ENCODE measurements at places on chromosomes 16 and 17.

- peak; percentile 2 for DNase-seq
Observed at GRCh38 chr16:82761858-82762257, 135.1 kb downstream of the CDH13 start.

DNA sequence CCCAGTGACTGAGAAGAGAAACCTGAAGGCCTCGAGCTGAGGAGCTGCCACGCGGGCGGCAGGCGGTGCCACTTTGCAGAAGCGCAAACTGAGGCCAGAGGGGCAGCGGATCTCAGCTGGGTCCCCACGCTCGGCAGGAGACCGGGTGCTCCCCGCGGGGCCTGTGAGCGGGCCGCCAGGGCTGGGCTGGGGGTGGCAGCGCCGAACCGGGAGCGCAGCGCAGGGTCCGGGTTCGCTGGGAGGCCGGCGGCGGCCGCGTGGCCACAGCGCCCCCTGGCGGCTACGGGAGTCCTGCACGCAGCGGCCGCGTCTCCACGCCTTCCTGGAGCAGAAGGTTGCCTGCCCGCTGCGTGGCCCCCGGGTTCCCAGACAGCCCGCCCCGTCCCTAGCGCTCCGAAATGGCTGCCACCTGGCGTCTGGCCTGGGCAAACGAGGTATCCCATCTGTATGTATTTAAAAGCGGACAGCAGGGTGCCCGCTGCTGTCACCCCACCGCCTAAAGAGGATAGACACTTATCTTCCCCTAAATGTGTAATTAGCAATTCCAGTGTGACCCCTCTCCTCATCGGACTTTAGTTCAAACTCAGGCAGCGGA is 96.1 kb upstream of the CDH5 start:
- peak; percentile 73 for DNase-seq

- DNase-seq: no peak
Observed at GRCh38 chr17:78474614-78475146, 96.2 kb downstream of the PGS1 start.

DNA sequence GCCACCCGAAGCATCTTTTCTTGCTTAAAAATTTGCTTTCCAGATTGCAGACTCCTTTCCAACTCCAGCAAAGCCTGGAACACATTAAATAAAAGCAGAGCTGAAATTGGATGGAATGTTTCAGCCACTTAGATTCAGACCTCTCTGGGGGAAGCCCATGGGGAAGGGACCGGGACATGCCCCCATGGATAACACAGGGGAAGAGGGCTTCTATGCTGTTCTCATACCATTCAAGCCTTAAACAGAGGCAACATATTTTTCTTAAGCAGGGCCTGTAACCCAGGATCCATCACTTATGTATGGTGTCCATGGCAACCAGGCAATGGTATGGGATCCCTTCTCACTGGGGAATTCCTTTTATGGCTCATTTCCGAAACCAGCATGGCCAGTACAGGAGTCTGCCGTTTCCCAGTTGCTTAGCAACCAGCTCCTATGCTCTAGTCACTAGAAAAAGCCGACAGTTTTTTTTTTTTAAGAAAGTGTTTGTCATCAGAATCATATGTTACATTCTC is 62.0 kb upstream of the MARCHF10 start:
- DNase-seq: no peak

DNA sequence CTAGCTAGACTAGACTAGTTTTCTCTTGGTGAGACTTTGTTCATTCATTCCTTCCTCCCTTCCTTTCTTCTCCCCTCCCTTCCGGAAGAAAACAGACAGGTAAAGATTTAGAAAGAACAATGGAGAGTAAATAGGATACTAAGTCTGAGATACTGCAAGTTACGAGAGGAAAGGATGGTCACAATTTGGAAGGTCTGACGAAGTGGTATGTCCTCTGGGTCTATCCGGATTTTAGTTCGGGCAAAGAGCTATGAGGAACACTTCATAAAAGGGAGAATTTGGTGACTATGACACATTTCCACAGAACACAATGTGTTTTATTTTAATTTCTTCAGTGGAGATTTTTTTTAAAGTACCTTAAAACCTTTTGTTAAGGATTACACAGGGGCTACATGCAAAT is 107.7 kb downstream of the BRIP1 start:
- DNase-seq: no peak

- DNase-seq: no peak
Observed at GRCh38 chr16:77549876-77550275, 115.0 kb upstream of the ADAMTS18 start.

DNA sequence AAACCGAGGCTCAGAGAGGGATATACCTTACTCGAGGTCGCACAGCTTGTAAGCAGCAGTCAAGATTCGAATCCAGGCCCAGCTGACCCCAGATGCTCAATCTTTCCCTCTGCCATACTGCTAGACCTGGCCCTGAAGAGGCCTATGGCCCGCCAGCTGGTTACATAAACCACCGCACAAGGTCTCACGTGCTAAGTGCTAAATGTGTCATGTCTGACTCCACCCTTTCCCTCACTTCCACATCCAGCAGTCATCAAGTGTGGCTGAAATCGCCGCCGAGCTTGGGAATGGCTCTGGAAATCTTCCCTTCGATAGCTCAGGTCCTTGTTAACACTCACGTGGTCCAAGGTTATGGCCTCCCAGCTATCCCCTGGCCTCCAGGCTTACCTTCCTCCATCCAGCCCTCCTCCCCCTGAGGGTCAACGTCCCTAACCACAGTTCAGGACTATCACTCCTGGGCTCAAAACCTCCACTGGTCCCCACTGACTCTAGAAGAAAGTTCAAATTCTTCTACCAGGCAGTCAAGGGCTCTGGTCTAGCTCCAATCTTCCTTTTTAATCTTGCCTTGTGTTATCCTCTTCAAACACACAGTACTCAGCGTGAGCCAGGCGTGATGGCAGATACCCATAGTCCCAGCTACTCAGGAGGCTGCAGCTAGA is 3.5 kb downstream of the ZBTB4 start:
- peak; percentile 86 for DNase-seq

GRCh38 chr16:4850211-4850610 is 2.9 kb downstream of the UBN1 start:
- DNase-seq: peak; percentile 15

- no peak for DNase-seq
Observed at GRCh38 chr16:4753227-4753626, 13.7 kb downstream of the ZNF500 start.

DNA sequence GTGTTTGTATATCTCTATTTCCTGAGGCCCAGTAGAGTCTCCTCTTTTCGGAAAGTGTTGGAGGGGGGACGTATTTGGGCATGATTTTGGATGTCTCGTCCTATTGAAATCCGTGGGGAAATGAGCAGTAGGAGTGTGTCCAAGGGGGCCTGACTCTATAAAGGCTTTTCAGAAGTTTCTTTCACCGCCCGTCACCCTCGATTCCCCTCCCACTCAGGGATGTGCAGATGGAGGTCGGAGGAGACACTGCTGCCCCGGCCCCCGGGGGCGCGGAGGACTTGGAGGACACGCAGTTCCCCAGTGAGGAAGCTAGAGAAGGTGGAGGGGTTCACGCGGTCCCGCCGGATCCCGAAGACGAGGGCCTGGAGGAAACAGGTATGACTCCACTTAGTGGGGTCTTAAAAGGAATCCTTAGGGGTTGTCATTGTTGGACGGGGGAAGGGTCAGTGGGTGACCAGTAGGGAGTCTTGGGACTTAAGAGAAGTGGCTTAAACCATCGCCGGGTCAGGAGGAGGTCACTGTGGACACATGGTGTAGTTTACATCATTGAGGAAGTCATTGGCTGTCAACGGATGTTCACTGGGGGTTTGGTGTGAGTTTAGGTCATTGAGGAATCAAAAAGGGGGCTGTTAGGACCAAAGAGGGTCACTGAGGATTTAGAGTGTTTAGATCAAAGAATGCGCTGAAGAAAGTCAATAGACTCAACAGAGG is 424 bp downstream of the MON1B start:
- DNase-seq: peak; percentile 71

DNA sequence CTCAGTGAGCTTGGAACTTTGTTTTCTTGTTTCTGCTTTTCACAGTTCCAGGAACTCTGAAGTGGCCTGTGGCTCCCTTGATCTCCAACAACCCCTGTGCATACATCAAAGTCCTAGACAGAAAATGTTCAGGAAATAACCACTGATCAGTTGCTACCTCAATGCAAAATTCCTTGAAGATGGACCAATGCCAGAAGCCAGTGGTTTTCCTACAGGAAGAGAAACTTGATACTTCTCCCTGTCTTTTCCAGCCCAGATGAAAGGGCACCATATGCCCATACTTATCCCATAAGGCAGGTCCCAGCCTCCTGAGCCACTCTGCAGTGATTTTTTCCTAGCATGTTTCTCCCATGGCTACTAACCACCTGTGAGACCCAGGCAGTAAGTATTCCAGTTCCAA is 12.3 kb upstream of the CDRT4 start:
- DNase-seq: no peak

- no peak for DNase-seq
Observed at GRCh38 chr16:72474501-72475123, 302.7 kb upstream of the PMFBP1 start.

GRCh38 chr17:48406936-48407567 is 23.0 kb downstream of the SKAP1 start:
- DNase-seq: peak; percentile 17

GRCh38 chr17:35374766-35375344 is 1.4 kb upstream of the SLFN11 start:
- DNase-seq: no peak

- no peak for DNase-seq
Observed at GRCh38 chr17:61397086-61397842, 2.4 kb upstream of the TBX2 start.

DNA sequence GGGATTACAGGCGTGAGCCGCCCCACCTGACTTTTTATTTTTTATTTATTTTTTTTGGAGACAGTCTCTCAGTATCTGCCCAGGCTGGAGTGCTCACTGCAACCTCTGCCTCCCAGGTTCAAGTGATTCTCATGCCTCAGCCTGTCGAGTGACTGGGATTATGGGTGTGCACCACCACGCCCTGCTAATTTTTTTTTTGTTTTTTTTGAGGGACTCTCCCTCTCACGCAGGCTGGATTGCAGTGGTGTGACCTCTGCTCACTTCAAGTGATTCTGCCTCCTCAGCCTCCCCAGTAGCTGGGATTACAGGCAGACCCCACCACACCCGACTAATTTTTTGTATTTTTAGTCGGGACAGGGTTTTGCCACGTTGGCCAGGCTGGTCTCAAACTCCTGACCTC is 7.7 kb downstream of the ZNF207 start:
- no peak for DNase-seq

DNA sequence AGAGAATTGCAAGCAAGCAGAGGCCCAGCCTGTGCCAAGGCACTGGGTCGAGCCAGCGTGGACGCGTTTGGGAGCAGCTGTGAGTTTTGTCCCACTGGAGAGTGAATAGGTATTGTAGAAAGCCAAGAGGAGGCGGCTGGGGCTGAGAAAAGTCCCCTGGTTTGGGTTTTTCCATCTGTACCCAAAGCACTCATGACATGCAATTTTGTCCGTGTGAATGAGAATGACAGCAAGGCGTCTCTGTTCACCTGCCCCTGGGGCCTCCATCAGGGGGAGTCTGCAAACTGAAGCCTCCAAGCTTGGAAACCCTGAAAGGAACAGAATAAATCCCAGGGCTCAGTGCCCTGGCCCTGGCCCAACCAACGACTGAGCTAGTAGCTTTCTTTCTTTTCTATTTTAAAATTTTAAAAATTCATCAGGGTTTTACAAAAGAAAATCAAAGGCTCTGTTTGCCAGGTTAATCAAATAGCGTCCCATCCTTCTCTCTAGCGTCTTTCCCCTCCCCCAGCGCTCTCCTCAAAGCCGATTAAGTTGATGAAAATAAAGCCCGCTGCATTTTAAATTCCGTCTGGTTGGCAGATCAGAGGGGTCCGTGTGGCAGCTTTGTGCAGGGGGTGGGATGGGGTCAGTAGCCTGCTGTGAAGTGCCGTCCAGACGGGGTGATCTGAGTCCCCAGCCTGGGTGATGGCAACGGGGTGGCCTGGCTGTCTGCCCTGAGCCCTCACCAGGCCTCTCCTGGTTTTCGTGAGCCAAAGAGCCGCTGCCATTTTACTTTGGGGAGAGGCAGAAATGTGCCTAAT is 171.0 kb downstream of the KATNIP start:
- no peak for DNase-seq

- no peak for DNase-seq
Observed at GRCh38 chr16:88432753-88433152, 20.3 kb upstream of the ZFPM1 start.

- DNase-seq: no peak
Observed at GRCh38 chr17:27408891-27409290, 47.4 kb upstream of the KSR1 start.

DNA sequence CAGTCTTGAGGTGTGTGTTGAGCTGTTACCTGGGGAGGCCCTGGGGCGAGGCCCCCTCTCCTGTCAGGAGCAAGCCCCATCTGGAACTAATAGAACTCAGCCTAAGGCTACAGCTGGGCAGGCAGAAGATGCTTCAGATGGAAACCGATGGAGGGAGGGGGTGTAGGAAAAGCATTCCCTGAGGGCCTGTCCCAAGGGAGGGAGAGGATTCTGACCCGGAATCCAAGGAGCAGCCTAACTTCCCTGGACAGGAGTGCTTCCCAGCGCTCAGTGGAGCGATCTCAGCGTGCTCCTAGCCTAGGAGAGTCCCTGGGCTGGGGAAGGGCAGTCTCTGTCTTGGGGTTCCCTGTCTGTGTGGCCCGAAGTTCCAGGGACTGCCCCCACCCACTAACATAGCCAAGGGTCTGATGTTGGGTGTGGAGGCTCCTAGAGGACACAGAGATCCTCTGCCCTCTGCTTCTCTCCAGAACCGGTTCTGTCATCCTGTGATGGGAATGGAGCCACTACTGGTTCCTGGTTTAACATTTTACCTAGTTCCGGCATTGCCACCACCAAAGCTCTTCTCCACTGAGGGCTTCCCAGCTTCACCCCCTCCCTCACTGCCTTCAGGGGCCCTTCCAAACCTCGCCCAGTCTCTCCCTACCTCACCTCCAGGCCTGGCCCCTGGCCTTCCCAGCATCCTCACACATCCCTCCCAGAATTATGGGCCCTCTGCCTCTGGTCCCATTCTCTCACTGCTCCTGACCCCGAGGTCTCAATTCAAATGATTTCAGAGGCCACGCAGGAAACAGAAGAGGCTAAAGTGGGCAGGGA is 58.7 kb downstream of the RTN4RL1 start:
- DNase-seq: no peak

DNA sequence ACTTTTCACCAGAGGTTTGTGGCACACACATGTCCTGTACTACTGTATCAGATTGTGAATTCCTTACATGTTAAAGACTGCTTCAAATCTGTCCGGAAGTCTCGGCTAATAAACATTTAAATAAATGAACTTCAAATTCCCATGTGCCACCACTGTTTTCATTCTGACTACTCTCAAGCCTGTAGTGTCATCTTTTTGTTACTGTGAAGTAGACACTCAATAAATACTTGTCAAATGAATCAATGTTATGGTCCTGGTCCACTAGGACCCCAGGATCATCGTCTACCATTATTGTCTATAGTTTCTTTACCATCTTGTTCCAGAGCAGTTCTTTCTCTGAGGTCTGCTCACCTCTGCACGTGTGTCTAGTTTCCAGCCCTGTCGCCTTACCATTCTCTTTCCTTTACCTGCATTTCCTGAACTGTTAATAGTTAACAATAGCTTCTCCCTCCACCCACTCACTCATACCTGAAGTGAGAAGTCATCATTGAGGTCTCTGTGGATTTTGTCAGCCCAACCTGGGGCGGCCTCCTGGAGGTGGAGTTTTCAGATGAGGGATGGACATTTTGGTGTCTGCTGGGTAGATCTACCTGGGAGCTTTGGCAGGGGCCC is 333.0 kb downstream of the SEC14L1 start:
- no peak for DNase-seq
